ENCODE measurements at places on chromosomes 7 and 10. TPM values are rescaled to one million over a fixed set of nuclear protein-coding genes. Genes with fewer than 3 reads are reported as not detected.

- DNase-seq: no peak
These were observed 37.8 kb upstream of the RAPGEF5 start for GRCh38 chr7:22394739-22395138.

- DNase-seq: no peak
These were observed 22.9 kb downstream of the IKZF1 start for GRCh38 chr7:50327443-50327842.

DNA sequence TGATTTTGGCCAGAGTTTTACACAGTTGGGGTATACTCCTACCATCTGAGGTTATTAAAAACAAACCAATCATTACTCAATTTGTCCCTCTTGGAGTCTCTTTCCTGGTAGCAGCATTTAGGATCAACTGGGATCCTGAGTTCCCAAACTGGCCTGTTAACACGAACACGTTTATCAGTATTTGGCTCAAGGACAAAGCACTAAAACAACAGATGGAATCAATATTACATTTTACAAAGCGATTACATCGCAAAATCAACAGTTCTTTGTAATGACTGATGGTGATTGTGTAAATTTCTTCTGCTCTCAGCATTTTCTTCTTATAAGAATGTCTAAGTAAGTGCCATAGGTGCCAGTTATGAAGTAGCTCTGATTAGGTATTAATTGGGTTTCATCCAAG, 582.9 kb upstream of the ANKRD30A start:
- DNase-seq: no peak

GRCh38 chr10:118342638-118343020, 505 bp upstream of the FAM204A start:
- no peak for DNase-seq

The GPAM gene
- polyA plus RNA-seq: 18.7 TPM

The CDNF gene
- polyA plus RNA-seq: 0.61 TPM

GRCh38 chr7:30001998-30002397, 12.4 kb upstream of the SCRN1 start:
- DNase-seq: no peak
